ENCODE measurements at places on chromosomes 11 and 22. TPM values are rescaled to one million over a fixed set of nuclear protein-coding genes. Genes with fewer than 3 reads are reported as not detected.

Gene PATE1
- not detected for total RNA-seq

Gene ANO9
- 0.26 TPM for total RNA-seq

Gene OR56A1
- total RNA-seq: not detected

Gene ART5
- total RNA-seq: not detected

Gene FAM180B
- total RNA-seq: 0.62 TPM

Gene BTBD18
- not detected for total RNA-seq

Gene OR5P2
- total RNA-seq: not detected

Gene HBE1
- not detected for total RNA-seq

Gene SEPTIN3
- total RNA-seq: 3.6 TPM

Gene C1QTNF5
- 0.31 TPM for total RNA-seq

Gene TRIM29
- not detected for total RNA-seq

Gene NCR3LG1
- total RNA-seq: 5.8 TPM

Gene NXPE1
- not detected for total RNA-seq

Gene CHRM1
- total RNA-seq: 0.41 TPM

Gene PHLDA2
- total RNA-seq: 33.7 TPM

Gene ME3
- total RNA-seq: 6.9 TPM

Gene RFPL3
- total RNA-seq: not detected

Gene VPREB3
- total RNA-seq: 0.88 TPM

Gene DMC1
- 1.7 TPM for total RNA-seq

Gene MYBPC3
- not detected for total RNA-seq

Gene GRIA4
- not detected for total RNA-seq

Gene ZNF215
- 0.26 TPM for total RNA-seq

Gene DBX1
- total RNA-seq: not detected

Gene PIH1D2
- total RNA-seq: 4.3 TPM

Gene MS4A7
- total RNA-seq: not detected

Gene MUC5AC
- not detected for total RNA-seq

Gene P2RX3
- not detected for total RNA-seq

Gene NPTXR
- total RNA-seq: 116 TPM

Gene PANX2
- total RNA-seq: 9.1 TPM

Gene NPAS4
- not detected for total RNA-seq

Gene BBOX1
- not detected for total RNA-seq

Gene CASP5
- not detected for total RNA-seq

Gene APLNR
- 0.66 TPM for total RNA-seq

Gene PYGM
- total RNA-seq: 2.4 TPM

Gene SHANK2
- total RNA-seq: 0.71 TPM
